ENCODE measurements at places on chromosomes 12 and 14.
A peak's percentile ranks its signal among the peaks of the same experiment; 100 is the strongest.

DNA sequence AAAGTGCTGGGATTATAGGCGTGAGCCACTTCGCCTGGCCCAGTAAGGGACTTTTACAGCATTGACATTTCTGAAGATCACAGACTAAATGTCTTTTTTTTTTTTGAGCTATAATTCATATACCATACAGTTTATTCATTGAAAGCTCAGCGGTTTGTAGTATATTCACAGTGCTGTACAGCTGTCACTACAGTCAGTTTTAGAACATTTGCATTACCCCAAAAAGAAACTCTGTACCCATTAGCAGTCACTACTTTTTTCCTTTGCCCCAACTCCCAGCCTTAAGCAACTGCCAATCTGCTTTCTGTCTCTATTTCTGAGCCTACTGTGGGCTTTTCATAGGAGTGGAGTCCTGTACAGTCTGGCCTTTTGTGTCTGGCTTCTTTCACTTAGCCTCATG lies 8.2 kb downstream of the BRI3BP start:
- no peak for DNase-seq
- no peaks in the 10 kb centered on the region for H3K36me3 ChIP-seq
- no peak overlapping the region for H3K27ac ChIP-seq

DNA sequence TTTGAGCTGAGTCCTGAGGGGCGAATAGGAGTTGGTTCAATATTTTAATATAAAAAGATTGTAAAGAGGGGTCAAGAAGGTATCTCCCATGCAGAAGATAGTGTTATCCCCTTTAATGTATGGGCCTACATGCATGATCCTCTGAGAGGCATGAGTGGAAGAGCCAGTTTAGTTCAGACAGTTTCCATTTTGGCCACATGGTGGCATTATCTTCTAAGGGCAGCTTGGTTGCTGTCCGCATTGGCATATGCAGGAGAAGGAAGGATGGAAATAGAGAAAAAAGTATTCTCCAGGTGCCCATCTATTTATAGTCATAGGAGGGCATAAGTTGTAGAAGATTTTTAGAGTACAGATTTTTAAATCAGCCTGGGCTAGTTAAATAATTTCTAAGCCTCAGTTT lies 5.4 kb downstream of the SAMD4A start:
- no peak for DNase-seq
- H3K27ac ChIP-seq: no peak overlapping the region
- peaks cover 34% of the 10 kb centered on the region for H3K4me1 ChIP-seq

GRCh38 chr14:102278631-102278935 lies 26.4 kb downstream of the MOK start:
- H3K27me3 ChIP-seq: no peaks in the 10 kb centered on the region
- peak overlapping the region; percentile 43 for H3K27ac ChIP-seq
- H3K4me1 ChIP-seq: peaks cover 12% of the 10 kb centered on the region
- H3K36me3 ChIP-seq: no peaks in the 10 kb centered on the region
- DNase-seq: no peak

- no peaks in the 10 kb centered on the region for H3K36me3 ChIP-seq
- H3K27me3 ChIP-seq: peaks cover 7% of the 10 kb centered on the region
- no peak overlapping the region for H3K27ac ChIP-seq
Measured at GRCh38 chr12:43038991-43039390, 449.4 kb upstream of the PRICKLE1 start.

GRCh38 chr12:62720661-62721330 lies 214.2 kb downstream of the PPM1H start:
- H3K36me3 ChIP-seq: no peaks in the 10 kb centered on the region
- H3K4me3 ChIP-seq: no peak overlapping the region
- no peaks in the 10 kb centered on the region for H3K27me3 ChIP-seq
- DNase-seq: peak; percentile 83

- no peaks in the 10 kb centered on the region for H3K36me3 ChIP-seq
- H3K4me1 ChIP-seq: no peaks in the 10 kb centered on the region
- no peak overlapping the region for H3K4me3 ChIP-seq
Measured at GRCh38 chr12:8554451-8555195, 13.9 kb upstream of the CLEC4E start.

DNA sequence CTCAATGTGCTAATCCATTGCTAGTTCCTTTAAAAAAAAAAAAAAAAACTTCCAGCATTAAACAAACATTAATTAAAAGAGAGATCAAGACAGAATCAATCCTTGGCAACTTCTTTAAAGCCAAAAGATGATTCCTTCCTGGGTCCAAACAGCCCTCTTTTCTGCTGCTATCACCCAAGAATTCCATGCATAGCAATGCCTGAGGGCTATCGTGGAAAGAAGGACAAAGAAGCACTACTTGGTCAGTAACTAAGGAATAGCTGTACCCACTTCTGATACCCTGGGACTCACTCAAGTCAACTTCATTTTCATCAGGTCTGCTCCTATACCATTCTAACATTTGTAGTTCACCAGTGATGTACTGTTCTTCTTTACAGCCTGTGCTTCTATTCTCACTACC lies 51.8 kb downstream of the SLC38A2 start:
- no peaks in the 10 kb centered on the region for H3K36me3 ChIP-seq
- DNase-seq: no peak
- H3K27ac ChIP-seq: no peak overlapping the region
- H3K4me3 ChIP-seq: no peak overlapping the region
- no peaks in the 10 kb centered on the region for H3K4me1 ChIP-seq
